ENCODE measurements at places on chromosomes 16 and 17. TPM values are rescaled to one million over a fixed set of nuclear protein-coding genes. Genes with fewer than 3 reads are reported as not detected.

- no peak for DNase-seq
Measured at GRCh38 chr17:66313995-66314659, 11.7 kb downstream of the PRKCA start.

DNA sequence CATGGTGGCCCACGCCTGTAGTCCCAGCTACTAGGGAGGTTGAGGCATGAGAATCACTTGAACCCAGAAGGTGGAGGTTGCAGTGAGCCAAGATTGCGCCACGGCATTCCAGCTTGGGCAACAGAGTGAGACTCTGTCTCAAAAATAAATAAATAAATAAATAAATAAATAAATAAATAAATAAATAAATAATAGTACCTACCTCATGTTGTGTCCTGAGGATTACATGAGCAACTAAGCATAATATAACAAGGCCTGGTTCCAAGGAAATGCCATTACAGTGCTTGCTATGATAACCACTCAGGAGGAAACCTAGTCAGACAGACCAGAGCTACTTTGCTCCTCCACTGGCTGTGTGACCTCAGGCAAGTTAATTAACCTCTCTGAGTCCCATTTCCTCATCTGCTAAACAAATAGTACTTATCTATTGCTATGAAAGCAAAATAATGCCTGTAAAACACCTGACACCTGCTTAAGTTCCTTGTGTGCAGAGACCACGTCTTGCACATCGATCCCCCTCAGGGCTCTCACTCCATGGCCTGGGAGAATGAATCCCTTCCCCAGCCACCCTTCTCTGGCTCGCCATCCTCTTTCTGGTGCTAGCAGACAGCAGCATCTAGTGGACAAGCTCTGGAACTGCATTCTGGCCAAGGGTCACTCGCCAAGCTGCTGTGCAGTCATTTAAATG is 7.5 kb downstream of the EPOP start:
- DNase-seq = no peak

GRCh38 chr16:62254372-62254771 is 218.1 kb upstream of the CDH8 start:
- no peak for DNase-seq

DNA sequence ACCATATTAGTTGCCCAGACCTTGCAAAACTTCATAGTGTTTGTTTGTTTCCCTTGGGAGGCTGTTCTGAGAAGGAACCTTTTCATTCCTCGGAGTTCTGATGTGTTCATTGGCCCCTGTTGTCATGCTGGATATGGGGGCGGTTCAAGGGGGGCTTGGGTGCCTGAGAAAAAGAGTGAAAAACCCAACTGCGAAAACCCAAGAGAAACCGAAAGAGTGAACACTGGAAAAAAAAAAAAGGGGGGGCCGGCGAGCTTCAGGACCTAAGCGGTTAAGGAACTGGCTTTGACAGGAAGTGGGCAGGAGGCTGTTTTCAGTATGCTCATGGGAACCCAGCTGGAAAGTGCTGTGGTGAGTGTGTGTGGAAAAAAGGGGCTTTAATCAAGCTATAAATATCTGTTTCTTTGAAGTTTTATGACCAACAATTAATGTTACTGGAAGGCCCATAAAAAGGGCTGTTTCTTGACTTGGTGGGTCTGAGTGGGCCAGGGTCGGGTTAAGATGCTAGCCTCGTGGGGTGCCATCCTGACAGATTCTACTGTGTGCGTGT is 510.7 kb downstream of the MAF start:
- no peak for DNase-seq

- peak; percentile 95 for DNase-seq
Measured at GRCh38 chr16:85491798-85492294, 121.3 kb upstream of the GSE1 start.

DNA sequence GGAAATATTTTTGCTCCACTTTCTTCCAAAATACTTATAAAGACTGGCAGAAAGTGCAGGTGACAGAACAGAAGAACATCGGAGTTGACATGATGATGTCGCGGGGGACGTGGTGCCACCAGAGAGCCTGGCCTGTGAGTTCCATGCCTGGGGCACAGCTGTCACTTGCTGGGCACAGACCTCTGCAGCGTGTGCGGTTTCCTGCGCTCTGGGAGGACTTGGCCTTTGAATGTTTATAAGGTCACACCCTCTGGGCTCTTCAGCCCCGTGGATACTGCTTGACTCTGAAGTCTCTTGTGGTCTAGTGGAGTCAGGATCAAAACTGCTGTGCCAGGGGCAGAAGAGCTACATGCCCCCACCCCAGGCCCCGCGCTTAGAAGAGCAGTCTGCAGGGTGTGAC is 357.9 kb downstream of the SLC39A11 start:
- DNase-seq = no peak

The ATP1B2 gene
- total RNA-seq = 1.2 TPM

- no peak for DNase-seq
Measured at GRCh38 chr17:66987059-66987616, 22.6 kb downstream of the CACNG4 start.

DNA sequence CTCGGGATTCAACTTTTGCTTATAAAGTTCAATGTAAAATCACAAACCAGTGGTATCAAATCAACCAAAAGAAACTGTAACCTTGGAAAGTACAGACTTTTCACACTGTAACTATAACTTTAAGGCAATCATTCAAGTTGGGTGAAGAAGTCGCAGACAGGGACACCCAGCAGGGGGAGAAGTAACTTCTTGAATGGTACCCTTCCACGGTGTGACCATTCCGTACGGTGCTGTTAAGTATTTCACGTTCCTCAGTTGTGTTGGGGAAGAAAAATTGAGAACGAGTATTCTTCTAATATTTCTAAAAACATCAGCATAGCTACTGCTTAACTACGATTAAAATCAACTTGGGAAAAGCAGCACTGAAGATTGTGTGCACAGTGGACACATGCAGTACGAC is 55.8 kb downstream of the MYH10 start:
- no peak for DNase-seq

GRCh38 chr16:13808102-13808501 is 111.9 kb upstream of the ERCC4 start:
- DNase-seq = no peak

DNA sequence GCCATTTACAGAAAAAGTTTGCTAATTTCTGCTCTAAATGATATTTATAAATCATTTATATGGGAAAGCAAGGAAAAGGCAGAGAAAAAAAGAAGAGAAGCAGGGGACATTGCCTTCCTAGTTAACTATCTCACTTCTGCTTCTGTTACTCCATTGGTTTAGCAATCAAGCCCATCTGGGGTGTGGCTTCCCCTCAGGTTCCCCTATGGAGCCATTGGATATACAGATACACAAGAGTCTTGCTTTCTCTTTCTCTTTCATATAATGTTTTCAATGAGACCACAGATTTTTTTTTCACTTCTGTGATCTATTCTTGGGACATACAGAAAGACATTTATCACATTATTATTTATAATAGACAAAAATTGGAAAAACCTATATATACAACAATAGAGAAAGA is 105.6 kb upstream of the TOM1L1 start:
- DNase-seq = no peak

The GAS2L2 gene
- total RNA-seq = 0.33 TPM

The CES5A gene
- not detected for total RNA-seq

DNA sequence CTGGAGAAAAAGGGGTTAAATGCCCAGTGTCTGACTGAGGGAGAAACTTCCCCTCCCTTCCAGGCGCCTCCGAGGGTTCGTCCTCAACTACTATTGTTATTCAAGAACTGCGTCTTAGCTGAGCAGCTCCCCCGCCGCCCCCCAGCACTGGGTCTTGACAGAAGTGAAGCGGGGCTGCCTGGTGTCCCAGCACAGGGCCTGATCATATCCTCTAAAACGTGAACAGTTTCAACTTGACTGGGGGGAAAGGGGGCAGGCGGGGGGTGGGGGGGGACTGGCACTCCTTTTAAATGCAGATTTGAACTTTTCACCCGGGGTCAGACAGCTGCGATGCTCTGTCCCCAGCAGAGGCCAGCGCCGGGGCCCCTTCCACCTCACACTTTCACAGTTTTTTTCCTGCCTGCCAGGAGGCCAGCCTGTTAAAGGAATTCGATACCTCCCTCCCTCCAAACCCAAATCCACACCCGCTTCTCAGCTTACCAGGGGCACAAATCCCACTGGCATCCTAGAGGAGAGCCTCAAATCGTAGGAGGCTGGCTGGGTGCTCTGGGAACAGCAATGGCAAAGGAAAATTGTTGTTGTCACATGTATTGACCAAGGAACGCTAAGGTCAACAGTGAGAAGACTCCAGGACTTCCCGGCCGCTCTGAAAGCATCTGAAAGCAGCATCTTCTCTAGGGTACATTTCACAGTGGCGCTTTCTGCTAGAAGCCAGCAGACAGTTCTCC is 14.5 kb downstream of the ZFHX3 start:
- DNase-seq = no peak

DNA sequence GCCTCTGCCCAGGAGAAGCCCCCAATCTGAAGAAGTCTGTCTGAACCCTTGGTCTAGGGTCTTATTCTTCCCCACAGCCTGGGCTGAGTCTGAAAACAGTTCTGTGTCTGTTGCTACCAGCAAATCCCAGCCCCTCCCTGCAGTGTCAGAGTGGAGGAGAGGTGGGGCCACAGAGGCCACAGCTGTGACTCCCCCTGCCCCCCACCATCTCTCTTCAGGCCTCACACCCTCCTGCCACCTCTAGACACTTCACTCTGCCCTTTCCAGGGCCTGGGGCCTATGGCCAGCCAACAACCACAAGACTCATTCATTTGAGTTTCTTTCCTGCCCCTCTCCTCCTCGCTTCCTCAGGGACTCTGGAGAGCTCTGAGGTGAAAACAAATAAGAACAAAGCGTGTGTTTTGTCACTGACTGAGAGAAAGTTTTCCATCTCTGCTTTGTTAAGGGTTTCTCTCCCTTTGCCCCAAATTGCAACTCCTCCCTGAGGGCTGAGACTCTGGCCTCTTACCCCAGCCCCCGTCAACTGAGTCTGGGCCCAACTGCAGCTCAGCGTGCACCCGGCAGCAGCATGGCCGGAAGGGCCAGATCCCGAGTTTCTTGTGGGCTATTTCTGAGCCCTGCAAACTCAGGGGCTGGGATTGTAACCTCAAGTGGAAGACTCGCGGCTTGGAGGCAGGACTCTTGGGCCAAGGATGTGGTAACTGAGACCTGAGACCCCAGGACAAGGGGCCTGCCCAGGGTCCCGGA is 13.2 kb downstream of the C17orf50 start:
- DNase-seq = no peak

- DNase-seq = no peak
Measured at GRCh38 chr17:4389079-4389478, 22.6 kb upstream of the UBE2G1 start.

All from breast epithelium (tissue), 4 donors.